Activated T-helper 1 cell treated with Interleukin-2 at 50 U/mL for 16 hours (primary cell): ENCODE measurements at places on chromosomes 12 and 14.

GRCh38 chr12:88628856-88629509 is 48.7 kb upstream of the KITLG start:
- no peak for DNase-seq

- no peak for DNase-seq
Measured at GRCh38 chr14:54481695-54482094, 7.1 kb downstream of the GMFB start.

DNA sequence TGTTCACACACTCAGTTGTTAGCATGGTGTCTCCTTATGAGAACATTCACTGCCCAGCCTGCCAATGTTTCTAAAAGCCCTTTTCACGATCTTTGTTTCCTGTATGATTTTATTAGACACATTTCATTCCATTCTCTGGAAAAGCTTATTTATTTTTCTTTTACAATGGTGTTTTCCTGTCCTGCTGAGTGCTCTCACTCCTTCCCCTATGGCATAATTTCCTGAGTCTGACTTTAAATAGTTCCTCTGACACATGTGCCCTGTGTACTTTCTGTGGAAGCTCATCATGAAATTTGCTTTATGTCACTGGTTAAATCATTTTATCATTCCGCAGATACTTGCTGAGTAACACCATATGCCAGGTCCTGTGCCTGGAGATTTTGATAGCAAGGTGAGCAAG is 612.0 kb downstream of the FLRT2 start:
- no peak for DNase-seq

DNA sequence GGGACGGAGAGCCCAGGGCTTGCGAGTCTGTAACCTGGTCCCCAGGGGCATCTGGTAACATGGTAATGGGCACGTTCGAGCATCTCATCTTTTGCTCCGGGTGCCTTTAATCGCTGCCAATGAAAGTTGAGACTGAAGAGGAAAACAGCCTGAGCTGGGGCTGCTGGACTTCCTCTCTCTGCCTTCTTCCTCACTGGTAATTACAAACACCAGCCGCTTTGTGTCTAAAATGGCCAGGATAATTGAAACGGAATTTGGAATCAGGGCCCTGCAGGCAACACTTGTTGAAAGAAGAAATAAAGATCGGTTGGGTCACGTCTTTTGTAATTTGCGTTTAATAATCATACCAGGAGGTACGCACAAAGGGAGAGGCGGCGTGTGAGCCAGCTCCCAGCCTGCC is 51.5 kb upstream of the GPATCH2L start:
- DNase-seq: no peak

DNA sequence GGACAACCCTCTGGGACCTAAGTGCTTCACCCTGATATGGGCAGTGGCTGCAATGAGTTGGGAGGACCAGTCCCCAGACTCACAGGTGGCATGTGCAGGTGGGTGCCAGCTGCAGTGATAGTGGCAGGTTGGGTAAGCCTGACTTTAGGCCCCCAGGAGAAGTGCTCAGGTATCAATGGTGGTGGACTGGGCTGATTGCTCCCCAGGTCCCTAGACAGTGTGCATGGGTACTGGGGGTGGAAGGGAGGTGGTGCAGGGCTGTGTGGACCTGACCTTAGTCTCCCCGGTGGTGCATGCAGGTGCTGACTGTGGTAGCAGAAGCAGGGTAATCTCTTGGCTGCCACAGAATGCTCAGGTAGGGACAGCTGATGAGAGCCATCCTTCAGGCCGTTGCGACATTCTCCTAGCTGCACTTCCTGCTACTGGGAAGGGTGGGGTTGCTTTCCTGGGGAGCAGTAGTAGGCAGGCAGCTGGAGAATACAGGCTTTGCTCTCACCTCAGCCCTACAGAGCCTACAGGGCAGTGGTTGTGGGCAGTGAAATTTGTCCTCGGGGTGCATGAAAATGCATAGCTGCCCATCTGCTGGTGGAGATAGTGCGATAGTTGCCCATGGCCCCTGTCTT is 33.3 kb upstream of the CCND2 start:
- no peak for DNase-seq

DNA sequence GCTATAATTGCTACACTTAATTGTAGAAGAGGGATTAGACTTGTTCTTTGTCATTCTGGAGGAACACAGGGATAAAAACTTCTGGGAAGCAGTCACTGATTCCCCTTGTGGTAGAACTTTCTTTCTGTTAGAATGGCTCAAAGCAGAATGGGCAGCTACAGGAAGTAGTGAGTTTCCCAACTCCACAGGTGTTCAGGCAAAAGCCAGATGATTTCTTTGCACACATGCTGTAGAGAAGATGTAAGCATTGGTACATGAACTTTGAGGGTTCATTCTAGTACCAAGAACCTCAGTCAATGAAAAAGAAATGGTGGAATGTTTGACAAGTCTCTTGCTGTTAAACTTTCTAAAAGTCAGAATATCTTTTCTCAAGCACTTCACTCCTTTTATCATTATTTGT is 4.3 kb downstream of the NDUFA9 start:
- DNase-seq: no peak

DNA sequence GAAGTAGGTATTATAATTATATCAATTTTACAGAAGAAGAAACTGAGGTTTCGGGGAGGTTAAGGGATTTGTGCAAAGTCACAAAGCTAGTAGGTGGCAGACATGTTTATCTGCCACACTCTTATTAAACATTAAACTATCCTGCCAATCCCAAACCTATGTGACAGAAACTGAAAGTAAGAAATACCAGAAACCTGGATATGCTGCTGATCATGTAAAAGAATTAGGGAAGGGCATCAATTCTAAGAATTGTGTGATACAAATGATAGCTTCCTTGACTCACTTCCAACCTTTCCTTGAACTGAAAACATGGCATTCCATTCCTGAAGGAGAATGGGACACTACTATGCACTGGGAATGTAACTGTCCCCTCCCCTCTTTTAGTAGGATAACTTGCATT is 16.9 kb downstream of the TAOK3 start:
- no peak for DNase-seq

GRCh38 chr12:107396991-107397390 is 288.6 kb upstream of the PWP1 start:
- no peak for DNase-seq

DNA sequence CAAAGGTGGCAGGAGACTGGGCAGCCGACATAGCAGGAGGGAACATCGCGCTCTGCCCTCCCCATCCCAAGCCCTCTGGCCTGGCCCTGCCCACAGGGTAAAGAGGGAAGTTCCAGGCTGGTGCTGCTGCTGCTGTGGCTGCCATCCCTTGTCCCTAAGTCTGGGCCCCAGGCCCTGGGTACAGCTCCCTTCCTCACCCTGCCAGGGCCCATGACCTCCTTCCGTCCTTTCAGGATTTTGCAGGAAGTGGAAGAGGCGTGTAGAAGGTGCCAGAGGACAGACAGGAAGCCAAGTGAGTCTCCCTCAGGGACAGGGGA is 14.7 kb upstream of the NCOR2 start:
- DNase-seq: no peak

GRCh38 chr12:118302053-118302452 is 70.7 kb downstream of the TAOK3 start:
- no peak for DNase-seq

- no peak for DNase-seq
Measured at GRCh38 chr12:41034686-41035085, 153.4 kb upstream of the PDZRN4 start.

DNA sequence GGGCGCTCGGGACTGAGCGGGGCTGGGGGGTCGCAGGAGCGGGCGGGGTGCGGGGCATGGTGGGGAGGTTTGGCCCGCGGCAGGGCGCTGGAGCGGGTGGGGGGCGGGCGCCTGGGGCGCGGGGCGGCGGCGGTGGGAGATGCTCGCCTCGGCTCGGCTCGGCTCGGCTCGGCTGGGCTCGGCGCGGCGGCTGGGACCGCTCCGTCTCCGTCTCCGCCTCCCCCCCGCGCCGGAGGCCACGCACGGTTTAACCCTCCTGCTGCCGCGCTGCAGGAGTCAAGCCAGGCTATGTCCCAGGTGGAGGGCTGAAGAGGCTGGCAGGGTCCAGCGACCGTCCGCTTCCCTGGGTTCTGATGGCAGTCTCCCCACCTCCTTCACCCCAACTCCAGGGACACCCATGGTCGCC is at the start of gene PIANP:
TSS of gene PIANP (minus strand) at position 170 of the 406 bp plus-strand sequence. CDS start 2,754 bp downstream, outside the sequence.
- peak; percentile 43 for DNase-seq

GRCh38 chr12:50085615-50086072 is 502 bp downstream of the SMARCD1 start:
- DNase-seq: no peak

GRCh38 chr12:6613776-6614512 is 6.8 kb upstream of the CHD4 start:
- no peak for DNase-seq

- DNase-seq: no peak
Measured at GRCh38 chr12:75087654-75088053, 122.0 kb downstream of the KCNC2 start.

- no peak for DNase-seq
Measured at GRCh38 chr12:25074113-25074512, 120.8 kb downstream of the DNAI7 start.

GRCh38 chr14:36320897-36321381 is 502 bp upstream of the MBIP start:
- no peak for DNase-seq
